ENCODE measurements at places on chromosomes 1 and 21.

- peak; percentile 11 for DNase-seq
Observed at GRCh38 chr21:35988416-35989137, 71.7 kb downstream of the SETD4 start.

GRCh38 chr1:16012590-16013219 is 5.1 kb downstream of the HSPB7 start:
- DNase-seq: peak; percentile 52

DNA sequence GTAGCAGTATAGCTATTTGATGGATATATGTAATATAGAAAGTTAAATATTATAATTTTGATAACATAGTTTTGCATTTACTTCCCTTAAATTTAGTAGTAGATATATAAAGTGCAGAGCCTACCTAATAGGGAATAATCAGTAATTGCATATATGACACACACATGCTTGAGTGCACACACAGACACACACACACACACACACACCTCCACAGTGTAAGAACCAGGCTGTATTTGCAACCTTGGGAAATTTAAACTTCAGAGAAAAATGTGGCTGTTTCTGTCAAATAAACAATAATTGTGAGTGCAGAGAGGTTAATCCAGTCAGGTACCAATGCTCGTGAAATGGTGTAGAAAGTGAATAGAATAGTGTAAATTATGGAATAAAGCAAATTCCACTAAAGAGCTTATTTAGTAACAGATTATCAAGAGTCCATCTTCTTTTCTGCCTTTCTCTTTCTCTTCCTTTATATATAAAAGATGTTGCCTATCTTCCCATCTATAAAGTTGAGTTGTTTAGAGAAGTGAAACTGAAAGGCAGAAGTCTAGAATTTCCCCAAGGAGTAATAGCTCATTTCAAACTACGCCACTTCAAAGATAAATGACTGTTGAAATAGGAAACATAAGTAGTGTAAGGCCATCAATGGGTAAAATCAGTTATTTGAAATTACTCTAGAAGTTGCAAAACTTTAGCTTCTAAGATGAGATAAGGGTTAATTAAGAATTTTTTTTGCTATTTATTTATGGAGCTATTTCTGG is 273.7 kb downstream of the SRGAP2C start:
- peak; percentile 94 for DNase-seq

DNA sequence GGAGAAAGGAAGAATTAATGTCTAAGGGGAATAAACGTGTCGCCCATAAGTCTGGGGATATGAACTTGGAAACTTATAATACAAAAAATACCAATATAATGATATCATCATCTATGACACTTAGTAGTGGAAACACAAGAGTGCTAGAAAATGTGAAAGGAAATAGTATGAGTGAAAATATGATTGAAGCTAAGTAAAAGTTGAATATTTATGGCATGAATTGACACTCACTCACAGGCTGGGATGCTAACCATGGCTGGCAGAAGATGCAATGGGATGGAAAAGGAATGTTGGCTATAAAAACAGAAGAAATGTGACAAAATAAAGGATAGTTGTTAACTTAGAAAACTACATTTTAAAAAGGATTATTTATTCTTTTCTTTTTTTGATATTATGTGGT is 120.1 kb downstream of the XPR1 start:
- DNase-seq: no peak

GRCh38 chr1:10516925-10517676 is 42.4 kb downstream of the PEX14 start:
- DNase-seq: no peak

GRCh38 chr1:44359234-44359935 is 4.3 kb upstream of the ERI3 start:
- DNase-seq: no peak

DNA sequence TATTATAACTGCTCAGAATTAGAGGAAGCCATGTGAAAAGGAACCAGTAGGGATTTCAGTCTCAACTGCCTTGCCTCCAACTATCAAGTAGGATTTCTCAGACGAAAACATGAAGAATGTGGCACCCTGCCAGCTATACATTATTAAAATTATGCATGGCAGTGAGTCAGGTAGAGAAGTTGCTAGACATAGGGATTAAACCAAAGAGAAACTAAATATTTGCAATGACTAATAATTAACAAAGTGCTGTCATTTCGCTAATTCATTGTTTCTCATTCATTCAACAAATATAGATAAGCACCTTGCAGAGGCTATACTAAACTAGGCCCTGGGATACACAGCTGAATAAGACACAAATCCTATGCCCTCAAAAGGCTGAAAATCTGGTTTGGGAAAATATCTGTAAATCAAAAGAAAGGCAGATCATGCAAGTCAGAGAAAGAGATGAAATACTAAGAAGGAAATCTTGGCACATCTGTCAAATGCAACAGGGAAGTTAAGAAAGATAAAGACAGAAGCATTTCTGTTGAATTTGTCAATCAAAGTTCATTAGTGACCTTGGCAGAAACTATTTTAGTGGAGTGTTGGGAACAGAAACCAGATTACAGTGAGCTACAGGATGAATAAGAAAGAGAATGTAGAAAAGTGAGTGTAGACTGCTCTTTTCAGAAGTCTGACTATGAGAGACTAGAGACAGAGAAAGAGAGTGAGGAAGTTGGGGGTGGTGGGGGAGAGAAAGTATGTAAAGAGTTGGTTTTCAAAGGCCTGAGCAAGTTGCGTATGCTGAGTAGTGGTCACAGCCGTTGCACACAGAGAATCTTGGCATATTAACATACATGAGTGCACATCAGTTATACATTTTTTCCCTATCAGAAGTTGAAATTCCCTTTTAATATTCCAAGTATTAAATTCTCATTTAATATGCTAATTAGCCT is 14.7 kb upstream of the NBPF11 start:
- DNase-seq: peak; percentile 37

- DNase-seq: peak; percentile 91
Observed at GRCh38 chr21:42097860-42098454, 26.8 kb downstream of the UMODL1 start.

DNA sequence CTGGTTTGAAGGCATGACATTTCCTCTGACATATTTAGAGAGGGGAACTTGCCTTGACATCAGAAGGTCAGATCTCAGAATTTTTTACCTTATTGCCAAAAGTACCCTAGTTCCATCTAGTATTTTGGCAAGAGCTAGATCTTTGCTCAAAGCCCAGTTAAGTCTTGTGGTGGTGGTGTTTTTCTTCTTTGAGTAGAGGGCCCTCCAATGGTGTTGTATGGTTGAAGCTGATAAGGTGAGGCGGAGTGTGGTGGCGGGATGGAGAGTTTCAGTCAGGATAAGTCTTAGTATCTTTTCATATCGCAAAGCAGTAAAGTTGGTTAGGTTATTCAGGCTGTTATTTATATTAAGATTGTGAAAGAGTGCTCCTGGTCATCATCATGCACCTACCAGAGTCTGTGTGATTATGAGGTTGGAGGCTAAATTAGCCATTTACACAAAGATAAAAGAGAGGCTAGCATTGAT is 20.1 kb upstream of the MACF1 start:
- no peak for DNase-seq

- DNase-seq: no peak
Observed at GRCh38 chr1:16905868-16906702, 10.3 kb downstream of the RNU1-2 start.

GRCh38 chr1:61670445-61670844 is 54.5 kb downstream of the TM2D1 start:
- DNase-seq: no peak

- no peak for DNase-seq
Observed at GRCh38 chr1:67540025-67540732, 110.0 kb upstream of the SERBP1 start.

DNA sequence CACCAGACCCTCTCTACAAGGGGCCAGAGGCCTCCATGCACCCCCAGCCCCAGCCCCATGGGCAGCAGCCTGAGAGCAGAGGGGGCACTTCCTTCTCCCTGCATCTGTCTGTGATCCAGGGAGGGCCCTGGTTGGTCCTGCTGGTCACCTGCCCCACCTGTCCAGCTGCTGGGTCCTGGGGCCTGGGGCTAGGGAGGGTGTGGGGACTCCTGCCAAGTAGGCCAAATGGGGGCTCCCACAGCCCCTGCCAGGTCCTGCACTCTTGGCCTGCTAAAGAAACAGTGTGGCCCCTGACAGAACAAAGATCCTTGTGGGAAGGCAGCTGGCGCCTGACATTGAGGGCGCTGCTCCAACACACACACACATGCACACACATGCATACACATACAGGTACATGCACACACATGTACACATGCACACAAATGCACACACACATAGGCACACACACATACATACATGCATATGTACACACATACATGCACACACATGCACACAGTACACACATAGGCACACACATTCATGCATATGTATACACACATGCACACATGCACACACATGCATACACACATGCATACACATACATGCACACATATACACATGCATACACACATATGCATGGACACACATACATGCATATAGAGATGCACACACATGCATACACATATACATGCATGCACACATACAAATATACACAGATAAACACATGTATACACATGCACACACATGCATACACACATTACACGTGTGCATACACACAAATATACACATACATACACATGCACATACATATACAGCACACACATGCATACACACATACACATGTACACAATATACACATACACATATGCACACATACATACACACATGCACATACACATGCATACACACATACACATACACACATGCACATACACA is 49.9 kb downstream of the TRPM2 start:
- no peak for DNase-seq

GRCh38 chr1:18288722-18289121 is 181.1 kb downstream of the IGSF21 start:
- no peak for DNase-seq

DNA sequence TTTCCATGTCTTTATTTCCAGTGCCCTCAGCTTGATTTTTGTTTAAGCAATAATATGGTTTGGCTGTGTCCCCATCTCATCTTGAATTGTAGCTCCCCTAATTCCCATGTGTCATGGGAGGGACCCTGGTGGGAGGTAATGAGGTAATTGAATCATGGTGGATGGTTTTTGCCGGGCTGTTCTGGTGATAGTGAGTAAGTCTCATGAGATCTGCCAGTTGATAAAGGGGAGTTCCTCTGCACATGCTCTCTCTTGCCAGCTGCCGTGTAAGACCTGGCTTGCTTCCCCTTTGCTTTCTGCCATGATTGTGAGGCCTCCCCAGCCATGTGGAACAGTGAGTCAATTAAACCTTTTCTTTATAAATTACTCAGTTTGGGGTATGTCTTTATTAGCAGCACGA is 559.6 kb upstream of the ADAMTS5 start:
- DNase-seq: no peak

GRCh38 chr1:234143681-234144080 is 229.6 kb upstream of the COA6 start:
- no peak for DNase-seq

GRCh38 chr1:165345502-165345901 is 11.0 kb downstream of the LMX1A start:
- DNase-seq: no peak

- no peak for DNase-seq
Observed at GRCh38 chr1:231058416-231059109, 18.5 kb upstream of the FAM89A start.

- no peak for DNase-seq
Observed at GRCh38 chr1:85607921-85608265, 27.3 kb downstream of the CCN1 start.

GRCh38 chr1:2492091-2492490 is 16.0 kb downstream of the PLCH2 start:
- DNase-seq: no peak

GRCh38 chr1:61322008-61322744 is 239.8 kb downstream of the NFIA start:
- DNase-seq: no peak

GRCh38 chr21:15826147-15826780 is 96.5 kb downstream of the USP25 start:
- peak; percentile 15 for DNase-seq

DNA sequence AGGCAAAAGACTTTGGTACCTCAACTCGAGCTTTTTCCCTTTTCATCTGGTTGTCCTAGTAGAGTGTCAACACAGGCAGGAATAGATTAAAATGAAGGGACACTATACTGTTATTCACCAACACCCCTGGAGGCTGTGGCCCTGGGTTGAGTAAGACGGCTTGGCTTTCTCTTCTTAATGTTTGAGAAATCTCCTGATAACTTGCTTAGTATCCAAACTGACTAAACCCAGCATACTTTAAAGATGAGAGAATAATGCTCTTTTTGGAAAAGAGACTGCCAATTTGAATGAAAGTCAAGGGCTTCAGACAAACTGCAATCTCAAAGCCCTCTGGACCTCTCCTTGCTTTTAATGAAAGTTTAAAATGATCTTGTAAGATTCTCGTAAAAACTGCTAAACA is 2.6 kb upstream of the SLC30A1 start:
- DNase-seq: no peak
